ENCODE measurements at places on chromosomes 12 and 14.

- DNase-seq, result peak; percentile 57
Measured at GRCh38 chr12:105053116-105053572, 31.1 kb downstream of the ALDH1L2 start.

DNA sequence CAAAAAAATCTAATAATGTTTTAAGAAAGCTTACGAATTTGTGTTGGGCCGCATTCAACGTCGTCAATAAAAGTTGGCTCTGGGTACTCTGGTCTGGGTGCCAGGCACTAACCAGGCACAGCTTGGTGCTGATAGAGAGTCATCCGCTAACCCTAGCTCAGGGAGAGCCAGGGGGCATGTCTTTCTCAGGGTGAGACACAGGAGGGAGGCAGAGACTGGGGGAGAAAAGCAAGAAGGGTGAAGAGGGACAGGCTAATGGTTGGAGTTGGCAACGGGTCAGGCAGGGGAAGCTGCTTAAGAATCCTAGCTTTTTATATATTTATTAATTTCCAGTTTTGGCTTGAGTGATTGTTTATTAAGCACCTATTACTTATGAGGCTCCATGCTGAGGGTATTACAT is 105.0 kb downstream of the CMKLR1 start:
- DNase-seq, result no peak

GRCh38 chr14:103151270-103151945 is 28.1 kb downstream of the TNFAIP2 start:
- no peak for DNase-seq

DNA sequence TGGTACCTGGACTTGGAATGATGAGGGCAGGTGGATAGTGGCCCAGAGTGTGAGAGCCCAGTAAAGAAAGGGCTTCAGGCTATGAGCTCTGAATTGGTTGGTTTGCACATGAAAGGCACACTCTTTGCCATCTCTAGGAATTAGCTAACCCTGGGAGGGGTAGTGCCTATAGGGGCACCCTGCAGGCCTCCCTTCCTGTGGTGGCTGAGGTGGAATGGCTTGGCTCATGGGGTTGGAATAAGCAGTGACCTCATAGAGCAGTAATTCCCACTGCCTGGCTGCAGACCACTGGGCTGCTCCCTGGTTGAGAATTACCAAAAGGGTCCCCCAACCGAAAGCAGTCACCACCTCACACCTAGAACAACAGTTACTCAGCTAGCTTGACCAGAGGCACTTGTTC is 42.7 kb downstream of the ASCL4 start:
- no peak for DNase-seq

- peak; percentile 6 for DNase-seq
Measured at GRCh38 chr12:138898-139534, 72.4 kb downstream of the IQSEC3 start.

DNA sequence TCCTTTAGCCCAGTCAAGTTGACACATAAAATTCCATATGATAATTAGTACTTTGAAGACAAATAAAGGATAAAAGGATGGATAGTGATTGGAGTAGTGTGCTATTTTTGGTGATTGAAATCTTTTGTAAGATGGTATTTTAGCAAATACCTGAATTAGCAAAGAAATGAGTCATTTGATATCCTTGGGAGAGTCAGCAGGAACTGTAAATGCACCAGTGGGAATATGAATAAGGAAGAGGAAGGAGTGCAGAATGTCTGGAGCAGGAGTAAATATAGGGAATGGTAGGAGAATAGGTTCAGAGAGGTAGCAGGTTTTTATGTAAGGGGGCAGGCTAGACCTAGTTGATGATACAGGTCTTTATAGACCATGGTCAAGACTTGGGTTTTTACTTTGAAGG is 75.0 kb downstream of the TRMT5 start:
- DNase-seq, result no peak

DNA sequence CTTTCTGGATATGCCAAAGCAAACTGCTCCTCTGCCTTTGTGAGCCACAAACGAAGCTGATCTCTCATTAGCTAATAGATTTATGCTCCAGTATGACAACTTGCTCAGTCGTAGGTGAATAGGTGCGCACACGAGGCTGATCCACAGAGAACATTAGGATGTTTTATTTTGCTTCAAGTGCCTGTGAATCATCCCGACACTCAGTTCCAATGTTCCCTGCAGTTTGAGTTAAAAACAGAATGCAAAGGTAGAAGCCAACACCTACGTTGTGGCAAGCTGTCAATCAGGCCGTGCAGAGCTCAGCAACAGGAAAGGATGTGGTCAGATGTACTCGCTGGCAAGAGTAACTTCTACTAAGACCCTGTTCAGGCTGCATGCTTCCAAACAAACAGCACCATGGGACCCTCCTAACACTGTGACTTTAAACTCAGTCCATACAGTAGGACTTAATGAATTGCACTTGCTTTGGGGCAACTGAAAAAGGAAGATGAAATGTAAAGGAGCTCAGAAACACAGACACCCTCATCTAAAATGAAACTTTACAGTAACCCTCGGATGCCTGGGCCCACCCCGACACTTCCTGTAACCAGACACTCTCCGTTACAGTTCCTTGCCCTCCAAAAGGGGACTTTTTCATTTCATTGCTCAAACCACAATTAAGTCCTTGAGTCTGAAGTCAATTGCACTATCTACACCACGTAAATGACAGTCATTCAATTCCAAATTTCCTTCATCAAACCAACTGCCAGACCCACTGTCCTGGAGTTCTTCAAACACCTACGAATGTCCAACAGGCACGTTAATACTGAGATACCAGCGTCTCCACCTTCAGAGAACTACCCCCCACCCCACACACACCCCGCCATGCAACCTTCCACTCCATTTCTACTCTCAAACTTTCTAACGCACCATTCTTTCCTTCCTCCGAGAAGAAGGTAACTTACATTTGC is 1.6 kb downstream of the CCDC88C start:
- DNase-seq, result no peak

DNA sequence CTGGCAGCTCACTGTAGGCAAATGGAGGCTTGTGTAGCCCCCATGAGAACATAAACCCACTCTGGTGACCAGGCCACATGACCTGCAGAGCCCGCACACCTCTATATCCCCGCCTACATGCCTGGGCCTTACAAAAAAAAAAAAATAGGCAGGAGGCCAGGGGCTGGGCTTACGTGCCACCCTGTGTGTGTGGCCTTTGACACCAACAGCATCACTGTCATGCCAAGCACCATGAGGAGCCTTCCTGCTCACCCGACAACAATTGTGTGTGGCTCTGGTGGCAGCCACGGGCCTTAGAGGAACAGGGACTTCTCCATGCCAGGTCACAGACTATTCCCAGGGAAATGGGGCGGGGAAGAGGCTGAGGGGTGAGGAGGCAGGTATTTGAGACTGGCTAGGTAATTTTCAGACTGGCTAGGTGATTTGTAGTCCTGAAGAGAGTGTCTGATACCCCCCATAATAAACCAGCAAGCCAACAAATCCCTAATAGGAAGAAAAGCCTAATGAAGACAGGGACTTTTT is 140.0 kb downstream of the DPF3 start:
- DNase-seq, result no peak

DNA sequence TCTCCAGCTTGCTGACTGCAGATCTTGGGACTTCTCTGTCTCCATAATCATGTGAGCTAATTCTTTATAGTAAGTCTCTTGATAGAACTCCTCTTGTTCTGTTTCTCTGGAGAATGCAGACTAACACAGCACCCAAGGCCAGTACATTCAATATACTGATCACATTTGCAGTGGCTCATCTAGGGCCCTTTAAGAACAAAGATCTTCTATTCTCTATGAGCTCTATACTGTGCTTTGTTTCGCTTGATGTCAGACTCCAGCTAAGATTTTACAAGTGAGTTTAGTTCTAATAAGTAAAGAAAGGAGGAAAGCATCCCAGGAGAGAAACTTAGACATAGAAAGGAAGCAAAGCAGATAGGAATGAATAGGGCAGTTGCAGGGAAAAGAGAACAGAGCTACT is 69.3 kb upstream of the TMPO start:
- DNase-seq, result no peak

- DNase-seq, result no peak
Measured at GRCh38 chr12:132410849-132411248, 79.1 kb upstream of the FBRSL1 start.

Measured in activated CD4-positive, alpha-beta T cell treated with anti-CD3 and anti-CD28 coated beads for 24 hours (primary cell).